Stimulated activated CD4-positive, alpha-beta T cell treated with anti-CD3 and anti-CD28 coated beads, Interleukin-12 subunit alpha, Interleukin-12 subunit beta, amount 100 ng/mL, for 4 hours (primary cell): ENCODE measurements at places on chromosomes 7 and 10.
A peak's percentile ranks its signal among the peaks of the same experiment; 100 is the strongest.

DNA sequence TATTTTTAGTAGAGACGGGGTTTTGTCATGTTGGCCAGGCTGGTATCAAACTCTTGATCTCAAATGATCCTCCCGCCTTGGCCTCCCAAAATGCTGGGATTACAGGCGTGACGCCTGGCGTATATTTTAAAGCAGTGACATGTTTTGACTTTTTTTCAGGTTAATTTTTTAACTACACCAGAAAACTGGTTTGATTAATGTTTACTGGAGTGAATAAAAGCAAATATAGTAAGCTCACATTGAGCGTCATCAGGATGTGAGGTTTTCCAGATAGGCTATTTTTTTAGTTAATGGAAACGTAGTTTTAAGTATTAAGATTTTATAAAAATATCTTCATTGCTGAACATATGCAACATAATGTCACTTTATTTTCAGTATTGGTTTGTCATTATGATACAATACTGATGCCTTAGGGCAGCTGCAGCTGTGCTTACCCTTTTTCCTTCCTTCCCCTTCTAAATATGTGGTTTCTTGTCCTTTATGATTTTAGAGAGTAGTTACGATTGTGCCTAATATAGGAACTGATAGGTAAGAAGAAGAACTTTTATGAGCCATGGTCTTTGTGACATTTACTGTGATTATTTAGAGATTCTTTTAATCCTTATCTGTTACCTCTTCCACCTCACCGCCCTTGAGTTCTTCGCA is 37.3 kb downstream of the TMEM60 start:
- no peak for DNase-seq

DNA sequence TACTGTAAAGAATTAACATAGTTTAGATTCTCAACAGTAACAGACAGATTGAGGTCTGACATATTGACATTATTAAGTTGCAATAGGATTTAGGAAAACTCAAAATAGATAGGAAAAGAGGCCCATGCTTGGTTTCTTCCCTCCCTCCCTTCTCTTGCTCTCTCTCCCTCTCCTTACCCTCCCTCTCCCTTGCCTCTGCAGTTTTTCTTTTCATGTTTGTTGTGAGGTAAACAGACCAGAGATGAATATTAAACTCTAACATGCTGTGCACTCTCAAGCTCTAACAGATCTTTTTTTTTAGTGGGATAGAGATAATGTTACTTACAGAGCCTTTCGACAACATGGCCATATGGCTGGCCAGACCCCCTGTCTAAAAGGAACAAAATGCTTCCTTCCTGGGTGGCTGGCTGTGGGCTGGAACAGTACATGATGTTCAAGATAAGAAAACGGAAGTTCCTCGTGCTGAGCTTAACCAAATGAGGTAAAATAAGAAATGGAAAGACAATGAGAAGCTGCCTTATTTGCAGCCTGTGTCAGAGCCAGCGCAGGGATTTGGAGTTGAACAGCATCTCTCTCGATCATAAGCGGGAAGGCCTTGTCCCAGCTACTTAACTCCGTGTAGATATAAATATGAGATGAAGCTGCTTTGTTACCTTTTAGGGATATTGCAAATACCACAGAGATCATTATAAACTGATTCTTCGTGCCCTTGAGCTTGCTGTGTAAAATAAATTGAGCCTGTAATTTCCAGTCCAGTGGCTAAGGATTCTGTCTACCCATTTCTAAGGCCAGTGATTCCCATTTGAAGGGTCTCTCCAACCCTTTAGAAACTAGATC is 391.9 kb upstream of the NPVF start:
- DNase-seq = peak; percentile 1

DNA sequence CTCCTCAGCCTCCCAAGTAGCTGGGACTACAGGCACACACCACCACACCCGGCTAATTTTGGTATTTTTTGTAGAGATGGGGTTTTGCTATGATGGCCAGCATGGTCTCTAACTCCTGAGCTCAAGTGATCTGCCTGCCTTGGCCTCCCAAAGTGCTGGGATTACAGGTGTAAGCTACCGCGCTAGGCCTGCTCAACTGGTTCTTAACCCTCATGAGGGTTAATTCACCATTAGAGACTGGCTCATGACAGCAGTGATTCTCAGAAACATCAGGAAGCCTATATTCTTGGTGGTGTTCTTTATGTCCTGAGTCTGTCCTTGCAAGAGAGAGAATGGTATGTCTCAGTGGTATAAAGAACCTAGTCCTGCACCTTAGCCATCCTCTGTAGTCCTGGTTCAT is 10.4 kb upstream of the NT5C2 start:
- DNase-seq = no peak

GRCh38 chr10:59002011-59002410 is 174.4 kb upstream of the PHYHIPL start:
- no peak for DNase-seq

GRCh38 chr10:96683710-96684109 is 36.6 kb downstream of the PIK3AP1 start:
- DNase-seq = no peak

- no peak for DNase-seq
Observed at GRCh38 chr10:110600487-110601101, 33.1 kb downstream of the SMC3 start.

DNA sequence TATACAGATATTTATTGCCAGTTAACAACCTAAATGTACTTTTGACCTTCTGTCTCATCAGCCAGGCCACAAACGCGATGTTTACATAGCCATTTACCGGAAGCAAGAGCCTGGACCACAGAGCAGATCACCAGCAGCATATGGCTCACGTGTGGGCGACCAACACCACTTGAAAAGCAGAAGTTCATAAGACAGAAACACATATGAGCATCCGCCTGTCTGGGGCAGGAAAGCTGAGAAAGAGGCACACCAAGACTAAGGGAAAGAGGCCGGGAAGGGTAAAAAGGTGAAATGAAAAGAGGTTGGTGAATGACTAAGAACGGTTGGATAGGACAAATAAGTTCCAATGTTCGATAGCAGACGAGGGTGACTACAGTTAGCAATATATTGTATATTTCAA is 1.3 kb downstream of the ABCB1 start:
- peak; percentile 7 for DNase-seq

GRCh38 chr7:70092314-70093204 is 494.3 kb downstream of the AUTS2 start:
- no peak for DNase-seq

DNA sequence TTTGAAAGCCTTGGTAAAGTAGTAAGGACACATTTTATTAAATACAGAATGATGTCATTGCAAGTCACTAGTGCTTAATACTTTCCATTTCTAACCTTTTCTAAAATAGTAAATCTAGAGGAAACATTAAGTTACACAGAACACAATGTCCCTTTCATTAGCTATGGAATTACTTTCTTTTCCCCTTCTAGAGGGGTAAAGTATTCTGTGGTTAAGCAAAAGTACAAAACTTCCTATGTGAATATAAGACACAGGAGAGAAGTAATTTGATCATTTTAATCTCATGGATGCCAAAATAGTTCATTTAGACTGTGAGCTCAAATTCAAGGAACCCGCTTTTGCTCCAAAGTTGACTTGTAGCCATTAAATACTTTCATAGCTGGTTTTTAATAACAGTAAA is 49.8 kb downstream of the SEMA3E start:
- DNase-seq = no peak

DNA sequence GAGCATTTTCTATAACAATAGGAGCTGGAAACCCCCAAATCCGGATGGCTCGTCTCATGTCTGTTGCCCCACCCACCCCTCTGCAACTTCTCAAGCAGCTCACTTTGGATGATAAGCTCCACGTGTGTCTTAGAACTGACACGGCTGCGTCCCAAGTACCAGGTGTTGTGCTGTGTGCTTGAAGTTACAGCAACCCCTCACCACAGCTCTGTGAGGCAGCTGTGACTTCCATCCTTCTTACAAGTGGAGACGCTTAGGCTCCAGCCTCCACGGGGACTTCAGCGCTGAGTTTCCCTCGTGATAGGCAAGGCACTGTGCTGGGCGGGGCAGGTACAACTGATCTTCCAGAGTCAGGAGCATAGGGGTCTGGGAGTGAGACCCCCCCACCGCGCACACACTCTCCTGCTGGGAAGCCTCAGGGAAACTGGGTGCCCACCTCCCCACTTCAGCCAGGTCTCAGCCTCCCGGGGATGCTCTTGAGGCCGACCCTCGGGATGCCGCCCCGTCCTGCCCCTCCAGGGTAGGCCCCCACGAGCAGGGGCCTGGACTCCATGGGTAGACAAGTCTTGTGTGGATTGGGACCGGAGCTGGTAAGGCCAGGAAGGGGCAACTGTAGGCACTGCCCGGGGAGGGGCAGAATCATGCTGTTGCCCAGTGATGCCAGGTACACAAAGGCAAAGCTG is 31.4 kb downstream of the EN2 start:
- no peak for DNase-seq

GRCh38 chr10:44306147-44306710 is 78.7 kb downstream of the CXCL12 start:
- no peak for DNase-seq

- no peak for DNase-seq
Observed at GRCh38 chr10:62354916-62355315, 19.3 kb upstream of the ZNF365 start.

DNA sequence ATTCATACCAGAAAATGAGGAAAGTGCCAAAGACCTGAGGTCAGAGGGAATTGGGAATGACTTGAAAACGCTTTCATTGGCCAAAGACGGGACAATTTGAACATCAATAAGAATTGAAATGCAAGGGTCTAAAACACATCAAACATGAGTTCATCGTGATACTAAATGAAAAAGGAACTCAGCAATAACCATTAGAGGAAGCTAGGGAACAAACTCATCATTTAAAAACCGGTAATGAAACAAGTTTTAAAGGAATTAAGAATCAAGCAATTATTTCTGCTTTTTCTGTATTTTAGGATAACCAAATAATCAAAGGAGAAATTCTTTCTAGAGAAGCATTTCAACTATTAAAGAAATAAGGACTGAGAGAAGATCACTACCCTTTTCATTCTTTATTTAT is 303.1 kb downstream of the ARHGAP12 start:
- no peak for DNase-seq

- no peak for DNase-seq
Observed at GRCh38 chr10:100315615-100316014, 14.4 kb downstream of the PKD2L1 start.

GRCh38 chr10:8504499-8504898 is 450.0 kb downstream of the GATA3 start:
- DNase-seq = no peak

DNA sequence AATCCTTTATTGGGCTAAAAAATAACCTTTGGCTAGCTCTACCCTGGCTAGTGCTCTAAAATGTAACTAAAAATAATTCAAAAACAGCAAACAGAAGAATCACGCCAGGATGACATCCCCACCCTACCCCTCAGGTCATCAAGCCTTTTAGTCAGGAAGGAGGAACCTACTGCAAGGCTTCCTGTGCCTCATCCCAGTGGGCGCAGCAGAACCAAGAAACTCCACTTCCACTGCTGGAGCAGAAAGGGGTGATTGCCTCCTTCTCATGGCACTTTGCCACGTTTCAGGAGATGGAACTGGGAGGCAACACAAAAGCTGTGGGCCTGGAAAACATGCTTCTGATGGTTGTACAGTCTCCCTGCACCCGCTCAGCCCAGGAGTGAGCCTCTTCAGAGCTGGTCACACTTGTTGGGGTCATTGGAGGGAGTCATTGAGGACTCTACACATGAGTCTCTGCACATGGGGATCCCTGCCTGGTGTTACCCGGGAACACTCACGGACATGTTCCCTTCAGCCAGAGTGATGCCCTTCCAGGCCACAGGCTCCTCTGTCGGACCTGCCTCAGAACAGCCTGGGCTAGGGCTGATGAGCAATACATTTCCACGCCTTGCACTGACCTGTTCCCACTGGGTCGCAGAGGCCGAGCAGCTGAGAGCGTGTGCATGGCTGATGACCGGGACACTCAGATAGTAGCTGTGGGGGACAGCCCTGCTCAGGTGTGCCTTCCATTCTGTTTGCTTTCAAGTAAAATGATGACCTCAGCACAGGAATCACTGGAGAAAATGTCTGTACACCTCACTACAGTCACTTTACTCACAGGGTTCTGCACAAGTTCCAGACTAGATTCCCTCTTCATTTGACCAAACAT is 355.3 kb downstream of the FGFR2 start:
- DNase-seq = no peak

GRCh38 chr10:27448921-27449320 is 55.2 kb upstream of the RAB18 start:
- DNase-seq = no peak

GRCh38 chr7:148242294-148242821 is 348.2 kb upstream of the C7orf33 start:
- no peak for DNase-seq

DNA sequence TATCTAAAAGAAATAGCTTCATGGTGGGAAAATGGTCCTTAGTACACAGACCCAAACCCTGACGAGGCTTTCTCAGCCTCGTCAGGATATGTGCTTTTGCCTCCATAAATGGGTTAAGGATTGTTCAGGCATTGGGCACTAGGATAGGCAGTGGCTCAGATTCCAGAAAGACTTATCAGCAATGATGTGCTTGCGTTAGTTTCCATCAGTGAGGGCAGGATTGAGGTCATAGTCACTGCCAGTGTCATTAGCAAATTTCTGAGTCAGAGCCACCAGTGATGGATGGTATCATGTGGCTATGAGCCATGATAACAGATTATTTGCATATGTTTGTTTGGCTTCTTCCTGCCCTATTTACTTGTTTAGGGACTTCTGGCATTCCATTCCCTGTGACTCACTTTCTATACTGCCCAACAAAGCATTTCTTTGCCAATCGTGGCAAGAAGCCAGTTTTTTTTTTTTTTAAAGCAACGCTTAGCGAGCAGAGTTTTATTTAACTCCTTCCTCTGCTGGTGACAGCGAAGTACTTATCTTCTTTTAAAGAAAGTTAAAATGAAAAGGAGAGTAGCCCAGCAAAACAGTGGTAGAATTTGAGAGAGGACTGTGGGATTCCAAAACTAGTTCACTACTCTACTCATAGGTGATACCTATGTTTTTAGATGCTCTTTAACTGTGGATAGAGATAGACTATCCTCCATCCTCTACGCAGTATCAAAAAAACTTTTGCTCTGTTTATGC is 44.4 kb downstream of the MYPN start:
- DNase-seq = no peak

DNA sequence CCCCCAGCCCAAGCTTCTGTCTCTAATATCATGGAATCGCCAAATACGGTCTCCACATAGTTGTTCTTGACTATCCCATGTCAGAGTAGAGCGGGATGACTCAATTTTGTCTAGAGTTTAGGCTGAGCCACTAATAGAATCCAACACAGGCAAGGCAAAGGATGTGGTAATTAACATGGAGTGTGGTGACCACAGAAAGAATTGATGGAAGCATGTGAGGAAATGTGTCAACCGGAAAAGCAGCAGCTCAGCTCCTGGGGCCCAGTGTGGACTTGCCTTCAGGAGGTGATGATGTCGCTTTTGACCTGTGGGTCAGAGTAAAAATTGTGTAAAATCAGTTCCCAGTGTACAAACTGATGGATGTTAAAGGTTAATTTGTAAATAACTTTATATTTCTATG is 139.3 kb upstream of the KLF6 start:
- no peak for DNase-seq

- DNase-seq = no peak
Observed at GRCh38 chr7:71613313-71613712, 481.4 kb downstream of the GALNT17 start.
